ENCODE measurements at places on chromosomes 2 and 18. TPM values are rescaled to one million over a fixed set of nuclear protein-coding genes. Genes with fewer than 3 reads are reported as not detected.

- H3K4me1 ChIP-seq, result peaks cover 10% of the 10 kb centered on the region
- H3K36me3 ChIP-seq, result no peaks in the 10 kb centered on the region
- no peak overlapping the region for H3K4me3 ChIP-seq
- no peak for DNase-seq
- no peak overlapping the region for H3K27ac ChIP-seq
These were observed 19.6 kb downstream of the RAMP1 start for GRCh38 chr2:237879058-237879430.

GRCh38 chr2:120513776-120514357 is 167.9 kb downstream of the INHBB start:
- no peaks in the 10 kb centered on the region for H3K4me1 ChIP-seq
- no peak overlapping the region for H3K4me3 ChIP-seq

- H3K4me1 ChIP-seq, result no peaks in the 10 kb centered on the region
- H3K27ac ChIP-seq, result no peak overlapping the region
- H3K27me3 ChIP-seq, result no peaks in the 10 kb centered on the region
- H3K4me3 ChIP-seq, result no peak overlapping the region
These were observed 587.0 kb upstream of the DSEL start for GRCh38 chr18:68103561-68103960.

- no peak overlapping the region for H3K4me3 ChIP-seq
- no peaks in the 10 kb centered on the region for H3K27me3 ChIP-seq
- no peaks in the 10 kb centered on the region for H3K36me3 ChIP-seq
- peaks cover 17% of the 10 kb centered on the region for H3K4me1 ChIP-seq
These were observed 71.9 kb downstream of the EPC2 start for GRCh38 chr2:148716378-148716920.

The SLC16A14 gene
- not detected for total RNA-seq

The CELF4 gene
- not detected for total RNA-seq

- no peaks in the 10 kb centered on the region for H3K4me1 ChIP-seq
- no peak overlapping the region for H3K27ac ChIP-seq
- H3K4me3 ChIP-seq, result no peak overlapping the region
These were observed 114.4 kb upstream of the PDE1A start for GRCh38 chr2:182541268-182541667.

DNA sequence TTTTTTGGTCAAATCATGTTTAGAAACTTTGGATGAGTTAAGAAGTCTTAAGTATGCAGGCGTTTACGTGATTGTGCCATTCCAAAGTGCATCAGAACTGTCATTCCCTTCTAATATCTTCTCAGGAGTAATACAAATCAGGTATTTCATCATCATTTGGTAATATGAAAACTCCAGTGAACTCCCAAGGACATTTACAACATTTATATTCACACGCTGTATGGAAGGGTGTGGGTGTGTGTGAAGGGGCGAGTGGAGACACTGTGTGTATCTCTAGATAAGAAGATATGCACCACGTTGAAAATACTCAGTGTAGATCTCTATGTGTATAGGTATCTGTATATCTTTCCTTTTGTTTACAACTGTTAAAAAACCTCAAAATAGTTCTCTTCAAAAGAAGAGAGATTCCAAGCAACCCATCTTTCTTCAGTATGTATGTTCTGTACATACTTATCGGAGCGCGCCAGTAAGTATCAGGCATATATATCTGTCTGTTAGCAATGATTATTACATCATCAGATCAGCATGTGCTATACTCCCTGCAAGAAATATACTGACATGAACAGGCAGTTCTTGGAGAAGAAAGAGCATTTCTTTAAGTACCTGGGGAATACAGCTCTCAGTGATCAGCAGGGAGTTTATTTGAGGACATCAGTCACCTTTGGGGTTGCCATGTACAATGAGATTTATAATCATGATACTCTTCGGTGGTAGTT is 29.3 kb downstream of the COX7A2L start:
- no peak for DNase-seq
- peak overlapping the region; percentile 34 for H3K27ac ChIP-seq
- H3K4me3 ChIP-seq, result no peak overlapping the region
- H3K27me3 ChIP-seq, result no peaks in the 10 kb centered on the region
- H3K4me1 ChIP-seq, result no peaks in the 10 kb centered on the region

DNA sequence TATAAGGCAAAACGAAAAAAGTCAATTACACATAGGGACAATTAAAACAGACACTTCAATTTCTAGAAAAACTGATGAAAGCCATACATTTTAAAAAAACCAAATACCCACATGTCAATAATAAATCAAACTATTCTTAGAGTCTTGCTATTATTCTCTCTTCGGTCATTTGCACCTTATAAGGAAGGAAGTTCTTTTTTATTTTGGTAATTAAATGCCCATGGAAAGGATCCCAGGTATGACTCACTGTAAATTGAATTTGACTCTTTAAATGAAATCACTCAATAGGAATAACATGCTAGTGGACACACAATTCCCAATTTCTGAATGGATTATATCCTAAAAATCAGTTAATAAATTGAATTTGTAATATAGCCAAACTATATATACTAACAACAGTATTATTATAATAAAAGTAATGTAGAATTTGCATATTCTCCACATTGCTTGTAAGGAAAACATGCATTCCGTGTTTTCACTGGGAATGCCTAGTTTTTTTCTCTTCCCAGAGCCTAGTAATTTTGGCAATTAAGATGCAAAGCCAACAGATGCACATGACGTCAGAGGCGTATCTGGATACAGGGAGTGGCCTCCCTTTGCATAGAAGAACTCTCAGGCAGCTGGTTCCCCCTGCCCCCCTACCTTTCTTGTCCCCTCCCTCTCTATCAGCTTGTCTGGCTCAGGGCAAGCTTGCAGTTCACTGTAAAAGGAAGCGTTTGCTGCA is 153.5 kb upstream of the PGAP1 start:
- DNase-seq, result no peak
- no peaks in the 10 kb centered on the region for H3K36me3 ChIP-seq
- no peak overlapping the region for H3K27ac ChIP-seq
- no peaks in the 10 kb centered on the region for H3K27me3 ChIP-seq

- no peaks in the 10 kb centered on the region for H3K27me3 ChIP-seq
- H3K27ac ChIP-seq, result no peak overlapping the region
These were observed 40.0 kb upstream of the STPG4 start for GRCh38 chr2:47195148-47195547.

The RGPD4 gene
- not detected for total RNA-seq

The KCNG2 gene
- total RNA-seq, result not detected

GRCh38 chr18:76750917-76751890 is 71.2 kb upstream of the ZNF236 start:
- H3K4me1 ChIP-seq, result no peaks in the 10 kb centered on the region
- no peak overlapping the region for H3K4me3 ChIP-seq
- 0 out of 2 replicates have a peak, but pooled peaks cover 4% of the 10 kb centered on the region for H3K27me3 ChIP-seq
- no peak for DNase-seq
- no peaks in the 10 kb centered on the region for H3K36me3 ChIP-seq

DNA sequence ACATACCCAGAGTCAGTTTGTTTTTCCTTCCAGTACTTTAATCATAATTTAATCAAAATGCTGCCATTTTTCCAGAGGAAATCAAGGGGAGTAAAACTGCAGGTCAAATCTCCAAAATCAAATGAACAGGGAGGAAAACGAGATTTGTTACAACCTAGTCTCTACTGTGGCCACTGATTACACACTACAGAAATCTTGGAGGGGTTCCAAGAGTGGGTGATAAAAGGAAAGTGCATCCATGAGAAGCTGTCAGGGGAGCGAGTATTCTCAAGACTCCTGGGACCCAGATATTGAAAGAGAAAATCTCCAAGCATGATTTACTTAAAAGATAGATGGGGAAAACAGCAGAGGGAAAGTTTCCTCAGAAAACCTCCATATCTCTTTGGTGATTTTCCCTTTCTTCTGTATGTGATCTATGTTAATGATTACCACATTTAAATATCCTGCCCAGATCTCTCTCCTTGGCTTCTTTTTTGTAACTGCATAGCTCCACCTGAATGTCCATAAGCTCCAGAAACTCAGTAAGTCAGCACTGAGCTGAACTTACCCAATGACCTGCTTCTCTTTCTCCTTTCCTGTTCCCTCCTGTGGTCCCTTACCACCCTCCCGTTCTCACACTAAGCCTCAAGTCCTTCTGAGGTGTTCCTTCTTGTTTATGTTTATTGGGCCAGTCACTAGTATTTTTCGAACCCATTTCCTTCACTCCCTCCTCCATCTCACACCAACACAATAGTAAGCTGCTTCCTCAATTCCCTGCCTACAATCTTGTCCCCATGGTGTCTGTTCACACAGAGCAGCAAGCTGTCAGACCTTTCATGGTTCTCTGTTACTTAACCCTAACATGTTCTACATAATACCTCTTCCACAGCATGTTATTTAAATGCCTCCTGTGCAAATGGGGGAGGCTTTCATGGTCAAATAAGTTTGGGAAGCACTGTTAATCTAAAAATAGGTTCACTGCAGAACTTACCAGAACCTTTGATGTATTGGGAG is 73.9 kb upstream of the TWSG1 start:
- no peak overlapping the region for H3K4me3 ChIP-seq
- H3K4me1 ChIP-seq, result no peaks in the 10 kb centered on the region
- no peaks in the 10 kb centered on the region for H3K27me3 ChIP-seq
- no peak for DNase-seq

GRCh38 chr2:169285531-169286235 is 76.7 kb downstream of the LRP2 start:
- H3K27me3 ChIP-seq, result peaks cover 4% of the 10 kb centered on the region
- no peak overlapping the region for H3K27ac ChIP-seq
- H3K4me3 ChIP-seq, result no peak overlapping the region
- H3K4me1 ChIP-seq, result no peaks in the 10 kb centered on the region
- H3K36me3 ChIP-seq, result no peaks in the 10 kb centered on the region
- no peak for DNase-seq

DNA sequence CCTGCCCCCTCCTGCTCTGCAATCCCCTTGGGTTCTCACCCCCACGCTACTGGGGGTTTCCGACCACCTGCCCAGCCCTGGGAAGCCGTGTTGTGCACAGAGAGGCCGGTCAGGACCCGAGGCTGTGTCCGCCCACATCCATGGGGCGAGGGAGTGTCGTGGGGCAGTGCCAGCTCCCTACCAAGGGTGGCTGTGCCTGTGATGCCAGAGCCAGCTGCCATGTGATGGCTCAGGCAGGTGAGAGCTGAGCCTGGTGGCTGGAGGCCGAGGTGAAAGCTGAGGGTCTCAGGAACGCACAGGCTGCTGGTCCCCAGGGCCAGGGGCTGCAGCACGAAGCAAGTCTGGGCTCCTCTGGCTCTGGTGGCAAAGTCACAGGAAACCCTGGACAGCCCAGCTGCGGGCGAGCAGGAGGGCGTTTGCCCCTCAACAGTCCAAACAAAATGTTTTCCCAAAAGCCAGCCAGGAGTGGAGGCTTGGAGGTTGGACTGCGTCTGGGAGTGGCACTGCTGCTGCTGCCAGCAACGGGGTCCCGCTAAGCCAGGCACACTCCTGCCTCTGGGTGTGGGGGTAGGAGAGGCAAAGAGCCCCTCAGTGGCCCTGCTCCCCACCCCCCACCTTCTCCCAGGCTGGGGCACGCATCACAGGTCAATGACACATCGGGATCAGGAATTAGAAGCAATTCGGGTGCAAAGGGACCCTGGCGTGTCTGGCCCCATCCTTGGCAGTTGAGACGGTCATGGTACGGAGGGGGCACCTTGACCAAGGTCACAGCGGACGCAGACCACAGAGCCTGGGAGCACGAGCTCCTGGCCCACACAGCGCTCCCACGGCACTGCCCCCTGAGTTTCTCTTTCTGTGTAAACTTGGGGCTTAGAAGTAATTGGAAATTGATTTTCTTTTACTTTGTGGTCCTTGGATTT is 72.4 kb upstream of the GPC1 start:
- H3K4me1 ChIP-seq, result no peaks in the 10 kb centered on the region
- no peak overlapping the region for H3K4me3 ChIP-seq
- peaks cover 59% of the 10 kb centered on the region for H3K27me3 ChIP-seq
- DNase-seq, result no peak

DNA sequence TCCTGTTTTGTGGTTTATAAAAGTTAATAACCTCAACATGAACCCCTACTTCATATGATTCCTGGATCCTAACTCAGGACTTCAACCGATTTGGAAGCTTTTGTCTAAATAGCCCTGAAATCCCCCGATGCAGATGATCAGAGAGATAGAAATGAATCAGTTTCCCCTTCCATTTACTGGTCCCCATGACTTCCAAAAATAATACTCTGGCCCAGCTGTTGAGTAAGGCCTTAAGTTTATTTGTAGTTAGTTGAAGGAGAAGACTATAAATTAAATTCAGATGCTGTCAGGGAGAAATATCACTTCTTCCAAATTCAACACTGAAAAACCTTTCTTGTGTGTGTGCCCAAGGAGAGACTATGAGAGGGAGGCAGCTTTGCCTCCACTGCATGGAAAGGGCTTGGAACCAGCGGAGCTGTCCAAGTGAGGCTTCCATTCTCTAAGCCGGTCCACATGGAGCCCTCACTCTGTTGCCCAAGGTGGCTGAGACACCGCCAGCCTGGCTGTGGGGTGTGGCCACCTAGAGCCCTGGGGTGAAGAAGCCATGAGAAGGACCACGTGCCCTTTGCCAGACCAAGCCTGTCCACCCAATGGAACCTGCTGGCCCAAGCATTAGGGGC is 53.6 kb downstream of the PIEZO2 start:
- DNase-seq, result no peak
- H3K27ac ChIP-seq, result no peak overlapping the region
- H3K4me3 ChIP-seq, result no peak overlapping the region
- no peaks in the 10 kb centered on the region for H3K36me3 ChIP-seq
- no peaks in the 10 kb centered on the region for H3K4me1 ChIP-seq

DNA sequence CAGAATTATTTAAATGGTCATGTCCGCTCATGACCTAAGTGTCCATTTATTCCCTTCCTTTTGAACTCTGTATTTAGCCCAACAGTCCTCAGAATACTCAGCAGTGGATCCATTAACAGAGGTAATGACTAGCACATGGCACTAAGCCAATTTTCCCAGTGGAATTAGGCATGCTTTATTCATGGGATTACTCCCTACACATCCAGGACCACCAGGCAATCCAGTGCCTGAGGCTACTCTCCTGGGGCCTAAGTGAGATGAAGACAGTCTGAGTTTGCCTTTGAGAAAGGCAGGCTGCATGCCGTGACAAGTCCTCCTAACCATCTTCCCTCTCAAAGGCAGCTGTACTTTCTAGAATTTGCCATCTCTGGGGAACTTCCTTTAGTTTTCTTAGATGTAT is 128.6 kb downstream of the SPOPL start:
- no peaks in the 10 kb centered on the region for H3K27me3 ChIP-seq
- no peak for DNase-seq
- no peaks in the 10 kb centered on the region for H3K4me1 ChIP-seq
- no peak overlapping the region for H3K4me3 ChIP-seq
- no peak overlapping the region for H3K27ac ChIP-seq

GRCh38 chr2:54295911-54296310 is 39.9 kb upstream of the TSPYL6 start:
- peaks cover 12% of the 10 kb centered on the region for H3K27me3 ChIP-seq
- DNase-seq, result no peak
- H3K36me3 ChIP-seq, result no peaks in the 10 kb centered on the region
- H3K27ac ChIP-seq, result no peak overlapping the region
- H3K4me3 ChIP-seq, result no peak overlapping the region
- H3K4me1 ChIP-seq, result no peaks in the 10 kb centered on the region

- H3K27ac ChIP-seq, result no peak overlapping the region
- H3K27me3 ChIP-seq, result peaks cover 5% of the 10 kb centered on the region
These were observed 109.8 kb upstream of the ZNF516 start for GRCh38 chr18:76604935-76605240.

GRCh38 chr18:11496526-11497172 is 112.7 kb upstream of the SLC35G4 start:
- no peak overlapping the region for H3K27ac ChIP-seq
- H3K4me1 ChIP-seq, result no peaks in the 10 kb centered on the region
- no peaks in the 10 kb centered on the region for H3K27me3 ChIP-seq
- H3K36me3 ChIP-seq, result no peaks in the 10 kb centered on the region

- H3K27ac ChIP-seq, result no peak overlapping the region
- H3K27me3 ChIP-seq, result peaks cover 13% of the 10 kb centered on the region
- H3K4me1 ChIP-seq, result no peaks in the 10 kb centered on the region
- DNase-seq, result no peak
These were observed 90.5 kb downstream of the COLEC12 start for GRCh38 chr18:410047-410455.

GRCh38 chr18:31199190-31199769 is 36.6 kb upstream of the DSC1 start:
- no peaks in the 10 kb centered on the region for H3K27me3 ChIP-seq
- no peaks in the 10 kb centered on the region for H3K36me3 ChIP-seq
